ENCODE measurements at places on chromosomes 1 and 21.

GRCh38 chr21:31964692-31965091 is 91.9 kb downstream of the HUNK start:
- DNase-seq = no peak

GRCh38 chr1:232459087-232459486 is 170.8 kb downstream of the SIPA1L2 start:
- no peak for DNase-seq

DNA sequence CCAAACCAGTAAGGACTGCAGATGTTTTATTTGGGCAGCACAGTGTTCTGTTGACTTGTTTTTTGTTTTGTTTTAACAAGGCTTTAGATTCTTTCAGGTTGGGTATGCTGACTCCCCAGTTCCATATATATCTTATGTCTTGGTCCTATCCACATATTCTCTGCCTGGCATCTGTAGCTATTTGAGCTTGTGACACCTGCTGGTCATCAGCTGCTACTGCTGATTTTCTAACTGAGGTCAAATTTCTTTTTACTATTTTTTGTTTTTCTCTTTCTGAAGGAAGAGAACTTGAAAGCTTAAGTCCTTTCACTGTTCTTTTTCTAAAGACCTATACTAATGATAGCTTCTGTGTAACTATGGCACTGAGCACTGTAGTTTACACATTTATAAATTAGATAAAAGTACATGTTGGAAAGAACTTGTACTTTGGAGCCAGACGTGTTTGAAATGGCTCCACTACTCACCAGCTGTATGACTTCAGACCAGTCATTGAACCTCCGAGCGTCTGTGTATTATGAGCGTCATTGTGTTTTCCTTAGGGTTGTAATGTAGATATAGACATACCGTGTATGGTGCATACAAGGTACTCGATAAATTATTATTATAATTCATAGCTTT is 109.4 kb downstream of the NRDC start:
- DNase-seq = peak; percentile 18

GRCh38 chr21:31045841-31046240 is 7.6 kb upstream of the KRTAP19-8 start:
- DNase-seq = no peak

GRCh38 chr1:55867304-55867843 is 652.2 kb upstream of the USP24 start:
- no peak for DNase-seq

DNA sequence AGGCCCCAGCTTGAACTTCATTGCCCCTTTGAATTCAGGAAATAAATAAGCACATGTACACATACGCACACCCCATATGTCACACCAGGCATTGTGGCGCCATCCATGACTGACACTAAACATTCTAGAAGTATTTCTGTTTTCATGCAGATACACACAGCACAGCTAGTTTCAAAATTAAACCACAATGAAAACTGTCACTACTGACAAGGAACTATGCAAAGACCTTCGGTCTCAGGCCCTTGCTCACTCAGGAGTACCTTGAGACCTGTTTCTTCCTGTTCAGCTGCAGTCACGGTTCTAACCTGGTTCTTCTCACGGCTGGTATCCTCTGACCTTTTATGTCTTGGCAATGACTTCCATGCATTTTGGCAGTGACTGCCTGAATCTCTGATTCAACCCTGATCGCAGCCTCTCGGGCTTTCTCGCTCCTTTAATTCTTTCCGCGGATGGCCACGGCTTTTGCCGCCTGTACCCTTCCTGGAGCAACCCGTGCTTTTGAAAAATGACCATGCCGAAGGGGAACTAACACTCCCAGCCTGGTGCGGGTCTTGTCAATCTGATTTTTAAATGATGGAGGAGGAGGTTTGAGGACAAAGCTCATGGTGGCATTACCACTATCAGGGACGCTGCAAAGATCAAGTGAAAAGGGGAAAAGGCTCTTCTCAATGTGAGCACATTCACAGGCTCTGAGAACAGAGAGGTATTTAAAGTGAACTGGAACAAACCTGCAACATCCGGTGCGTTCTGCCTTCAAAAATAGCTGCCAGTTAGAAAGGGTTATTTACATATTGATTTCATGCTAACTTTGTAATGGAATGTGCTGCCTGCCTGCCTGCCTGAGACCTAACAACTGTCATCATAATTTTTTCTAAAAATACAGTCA is 384.6 kb downstream of the RRAGC start:
- DNase-seq = no peak

- no peak for DNase-seq
Observed at GRCh38 chr1:22870201-22870871, 102.3 kb downstream of the LACTBL1 start.

GRCh38 chr1:48115835-48116234 is 106.7 kb upstream of the SLC5A9 start:
- DNase-seq = peak; percentile 27

- DNase-seq = no peak
Observed at GRCh38 chr1:92502247-92502646, 15.5 kb upstream of the GFI1 start.

- peak; percentile 65 for DNase-seq
Observed at GRCh38 chr21:33403786-33404585, 773 bp downstream of the IFNGR2 start.

DNA sequence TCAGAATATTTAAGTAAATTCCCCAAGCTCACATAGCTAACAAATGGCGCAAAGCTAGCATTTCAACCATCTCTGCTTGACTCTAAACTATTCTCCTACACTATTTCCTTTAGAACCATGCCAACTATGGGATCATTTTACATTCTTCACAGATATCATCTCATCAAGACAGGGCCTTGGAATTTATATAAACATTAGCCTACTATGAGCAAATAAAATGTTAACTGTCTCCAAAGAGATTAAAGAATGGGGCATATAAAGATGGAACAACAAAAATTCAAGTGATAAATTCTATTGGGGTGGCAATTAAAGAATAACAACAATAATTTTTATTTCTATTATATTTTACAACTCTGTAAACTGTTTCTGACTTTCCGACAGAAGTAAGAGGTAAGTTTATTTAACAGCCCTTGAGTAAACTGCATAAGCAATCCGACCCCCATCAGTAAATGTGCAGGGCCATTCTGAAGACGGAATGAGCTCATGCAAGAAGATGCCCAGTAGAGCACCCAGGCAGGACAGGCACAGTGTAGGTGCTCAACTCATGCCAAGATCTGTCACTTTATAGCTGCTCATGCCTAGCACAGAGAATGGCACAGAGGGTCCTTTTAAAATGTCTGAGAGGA is 261.9 kb downstream of the VAV3 start:
- DNase-seq = no peak

- DNase-seq = no peak
Observed at GRCh38 chr1:76290271-76290670, 215.7 kb downstream of the ST6GALNAC3 start.

DNA sequence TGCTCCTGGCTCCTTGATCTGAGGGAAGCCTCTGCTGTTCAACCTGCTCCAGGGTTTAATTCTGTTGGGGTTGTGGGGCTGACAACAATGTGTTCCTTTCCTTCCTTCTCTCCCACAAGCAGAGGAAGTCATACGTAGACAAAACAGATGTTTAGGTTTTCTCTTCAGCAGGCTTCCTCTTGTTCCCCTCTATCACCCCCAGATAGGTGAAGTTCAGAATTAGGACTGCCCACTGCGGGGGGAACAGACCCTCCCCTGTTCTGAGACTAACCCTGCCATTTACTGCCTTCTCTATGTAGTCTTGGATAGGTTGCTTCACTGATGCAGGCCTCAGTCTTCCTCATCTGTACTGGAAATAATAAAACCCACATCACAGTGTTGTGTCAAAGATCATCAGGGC is 30.0 kb upstream of the NRDC start:
- no peak for DNase-seq

GRCh38 chr1:180168786-180169639 is 14.3 kb downstream of the QSOX1 start:
- DNase-seq = peak; percentile 81

DNA sequence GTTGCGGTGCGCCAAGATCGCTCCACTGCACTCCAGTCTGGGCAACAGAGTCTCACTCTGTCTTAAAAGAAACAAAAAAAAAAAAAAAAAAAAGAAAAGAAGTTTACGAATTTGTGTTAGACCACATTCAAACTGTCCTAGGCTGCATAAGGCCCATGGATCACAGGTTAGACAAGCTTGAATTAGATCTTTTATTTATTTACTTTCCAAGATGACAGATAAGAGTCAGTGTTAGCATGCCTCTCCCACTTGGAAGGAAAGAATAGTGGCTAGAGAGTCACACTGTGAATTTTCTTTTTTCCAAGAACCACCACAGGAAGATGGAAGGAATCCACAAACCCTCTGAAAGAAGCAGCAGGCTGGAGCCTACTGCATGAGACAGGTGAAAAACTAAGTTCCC is 29.3 kb downstream of the NSL1 start:
- no peak for DNase-seq

DNA sequence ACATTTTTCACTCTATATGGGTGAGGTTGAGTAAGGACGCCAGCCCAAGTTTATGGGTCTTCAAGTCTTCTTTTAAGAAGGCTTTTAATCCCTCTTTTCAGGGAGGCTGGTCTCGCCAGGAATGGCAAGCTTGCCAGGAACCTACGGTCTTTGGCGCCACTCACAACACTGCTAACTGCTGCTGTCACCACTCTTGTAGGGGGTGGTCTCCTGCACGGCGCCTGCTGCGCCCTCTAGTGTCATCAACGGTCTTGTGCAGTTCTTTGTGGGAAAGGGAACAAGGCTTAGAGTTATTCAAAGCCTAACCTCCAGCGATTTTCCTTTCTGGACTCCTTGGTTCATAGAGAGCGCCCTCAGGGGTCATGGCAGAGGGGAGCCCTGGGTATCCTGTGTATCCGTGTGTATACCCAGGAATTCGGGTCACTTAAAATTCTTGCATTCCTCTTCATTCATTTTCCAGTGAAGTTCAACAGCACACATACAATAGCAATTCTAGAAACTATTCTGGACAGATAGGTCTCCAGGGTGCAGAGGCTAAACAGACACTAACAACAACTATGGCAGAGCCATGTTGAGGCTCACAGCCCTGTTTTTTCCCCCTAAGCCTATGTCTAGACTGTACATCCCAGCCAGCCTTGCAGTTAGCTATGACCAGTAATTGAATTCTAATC is 392.8 kb upstream of the CAMK1G start:
- DNase-seq = peak; percentile 66

DNA sequence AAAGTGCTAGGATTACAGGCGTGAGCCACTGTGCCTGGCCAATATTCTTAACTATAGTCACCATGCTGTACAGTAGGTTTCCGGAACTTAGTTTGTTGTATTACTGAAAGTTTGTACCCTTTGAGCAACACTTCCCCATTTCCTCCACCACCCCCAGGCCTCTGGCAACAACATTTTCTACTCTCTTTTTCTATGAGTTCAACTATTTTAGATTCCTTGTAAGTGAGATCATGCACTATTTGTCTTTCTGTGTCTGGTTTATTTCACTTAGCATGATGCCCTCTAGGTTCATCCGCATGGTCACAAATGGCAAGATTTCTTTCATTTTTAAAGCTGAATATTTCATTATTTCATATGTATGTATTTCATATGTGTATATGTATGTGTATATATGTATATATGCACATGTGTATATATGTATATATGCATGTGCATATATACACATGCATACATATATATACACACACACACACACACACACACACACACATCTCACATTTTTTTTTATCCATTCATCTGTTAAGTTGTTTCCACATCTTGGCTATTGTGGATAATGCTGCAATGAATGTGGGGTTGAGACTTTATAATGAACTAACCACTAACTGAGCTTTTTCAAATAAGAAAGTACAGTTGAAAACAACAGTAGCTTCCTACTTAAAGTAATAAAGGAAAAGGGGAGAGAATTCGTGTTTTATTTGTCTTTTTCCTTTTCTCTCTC is 256.8 kb upstream of the C1orf105 start:
- DNase-seq = no peak

- DNase-seq = no peak
Observed at GRCh38 chr1:55935236-55935635, 644.1 kb downstream of the PLPP3 start.

DNA sequence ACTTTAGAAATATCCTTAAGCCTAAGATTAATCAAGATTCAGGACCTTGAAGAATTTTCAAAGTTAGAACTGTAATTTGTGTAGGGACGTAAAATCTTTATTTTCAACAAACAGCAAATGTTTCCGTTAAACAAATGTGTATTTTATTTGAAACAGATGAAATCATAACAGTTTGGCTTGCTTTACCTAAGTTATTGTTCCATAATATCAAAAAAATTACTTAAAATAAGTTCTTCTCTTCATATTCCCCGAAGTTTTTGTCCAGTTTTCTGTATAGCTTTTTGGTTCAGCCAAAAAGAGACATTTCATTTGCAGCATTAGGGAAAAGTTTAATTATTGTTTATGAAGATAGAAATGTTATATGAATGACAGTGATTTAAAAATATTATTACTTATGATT is 100.1 kb downstream of the NFIA start:
- DNase-seq = no peak

- no peak for DNase-seq
Observed at GRCh38 chr1:92123868-92124267, 43.7 kb downstream of the BTBD8 start.

- DNase-seq = no peak
Observed at GRCh38 chr1:56506951-56507491, 72.3 kb downstream of the PLPP3 start.

- DNase-seq = peak; percentile 56
Observed at GRCh38 chr1:111214074-111214801, 13.3 kb upstream of the CHI3L2 start.

DNA sequence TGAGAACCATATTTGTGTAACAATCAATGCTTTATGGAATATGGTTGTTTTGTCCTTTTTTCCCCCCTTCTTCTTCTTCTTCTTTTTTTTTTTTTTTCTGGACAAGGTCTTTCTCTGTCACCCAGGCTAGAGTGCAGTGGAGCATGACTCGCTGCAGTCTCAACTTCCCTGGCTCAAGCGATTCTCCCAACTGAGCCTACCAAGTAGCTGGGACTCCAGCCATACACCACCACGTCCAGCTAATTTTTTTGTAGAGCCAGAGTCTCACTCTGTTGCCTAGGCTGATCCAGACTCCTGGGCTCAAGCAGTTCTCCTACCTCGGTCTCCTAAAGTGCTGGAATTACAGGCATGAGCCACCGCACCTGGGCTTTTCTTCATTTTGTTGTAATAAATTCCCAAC is 86.7 kb downstream of the FMN2 start:
- no peak for DNase-seq

- peak; percentile 66 for DNase-seq
Observed at GRCh38 chr1:2311184-2312032, 79.9 kb downstream of the MORN1 start.

GRCh38 chr1:9653491-9654050 is 2.0 kb downstream of the PIK3CD start:
- no peak for DNase-seq

- no peak for DNase-seq
Observed at GRCh38 chr1:53080041-53080440, 18.0 kb downstream of the PODN start.

Measured in Caco-2 (cell line).